ENCODE measurements at places on chromosomes 7 and 10.

GRCh38 chr10:3460420-3461128, 288.0 kb upstream of the PITRM1 start:
- DNase-seq, result no peak

DNA sequence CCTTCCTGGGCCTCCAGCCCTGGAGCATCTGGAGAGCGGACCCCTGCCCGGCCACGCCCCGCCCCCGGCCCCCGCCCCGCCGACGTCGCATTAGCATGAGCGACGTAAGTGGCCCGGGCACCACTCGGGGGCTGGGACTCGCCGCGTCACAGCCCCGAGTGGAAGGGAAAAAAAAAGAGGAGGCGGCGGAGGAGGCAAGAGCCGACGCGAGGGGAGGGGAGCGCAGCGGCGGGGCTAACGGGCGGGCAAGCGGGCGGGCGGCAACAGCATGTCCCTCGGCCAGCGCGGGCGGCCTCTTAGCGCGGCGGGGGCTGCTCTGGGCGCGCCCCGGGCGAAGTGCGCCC, at the start of gene SLC18A3:
Gene SLC18A3, plus strand, starts transcription at position 197 of the 344 bp plus-strand sequence. CDS start 431 bp downstream, outside the sequence.
- DNase-seq, result no peak

DNA sequence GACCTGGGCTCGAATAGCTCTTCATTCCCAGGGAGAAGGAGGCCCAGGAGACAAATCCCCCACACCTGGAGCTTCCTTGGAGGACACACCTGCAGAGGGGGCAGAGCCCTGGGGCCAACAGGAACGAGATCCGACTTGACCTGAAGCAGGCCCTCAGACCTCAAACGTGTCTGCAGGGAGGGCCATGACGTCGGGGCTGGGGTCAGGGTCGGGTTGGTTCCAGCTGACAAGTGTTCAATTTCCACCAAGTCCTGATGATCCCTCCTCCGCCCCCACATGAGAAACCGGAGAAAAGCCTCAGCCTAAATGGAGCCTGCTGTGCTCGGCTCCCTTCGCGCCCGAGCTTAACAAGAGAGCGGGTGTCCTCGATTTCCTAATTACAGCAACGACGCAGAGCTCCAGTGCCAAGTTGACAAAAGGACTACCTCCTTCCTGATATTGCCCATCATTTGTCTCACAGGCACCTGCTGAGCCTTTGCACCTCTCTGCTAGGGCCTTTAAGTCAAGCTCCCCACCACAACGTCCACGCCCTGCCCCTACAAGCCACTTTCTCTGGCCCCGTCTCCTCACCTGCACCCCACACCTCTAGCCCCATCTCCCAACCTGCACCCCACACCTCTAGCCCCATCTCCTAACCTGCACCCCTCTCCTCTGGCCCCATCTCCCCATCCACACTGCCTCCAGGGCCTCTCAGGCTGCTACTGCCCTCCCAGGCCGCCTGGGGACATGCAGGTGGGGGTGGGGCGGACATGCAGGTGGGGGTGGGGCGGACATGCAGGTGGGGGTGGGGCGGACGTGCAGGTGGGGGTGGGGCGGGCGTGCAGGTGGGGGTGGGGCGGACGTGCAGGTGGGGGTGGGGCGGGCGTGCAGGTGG, 519.4 kb downstream of the GLRX3 start:
- no peak for DNase-seq

DNA sequence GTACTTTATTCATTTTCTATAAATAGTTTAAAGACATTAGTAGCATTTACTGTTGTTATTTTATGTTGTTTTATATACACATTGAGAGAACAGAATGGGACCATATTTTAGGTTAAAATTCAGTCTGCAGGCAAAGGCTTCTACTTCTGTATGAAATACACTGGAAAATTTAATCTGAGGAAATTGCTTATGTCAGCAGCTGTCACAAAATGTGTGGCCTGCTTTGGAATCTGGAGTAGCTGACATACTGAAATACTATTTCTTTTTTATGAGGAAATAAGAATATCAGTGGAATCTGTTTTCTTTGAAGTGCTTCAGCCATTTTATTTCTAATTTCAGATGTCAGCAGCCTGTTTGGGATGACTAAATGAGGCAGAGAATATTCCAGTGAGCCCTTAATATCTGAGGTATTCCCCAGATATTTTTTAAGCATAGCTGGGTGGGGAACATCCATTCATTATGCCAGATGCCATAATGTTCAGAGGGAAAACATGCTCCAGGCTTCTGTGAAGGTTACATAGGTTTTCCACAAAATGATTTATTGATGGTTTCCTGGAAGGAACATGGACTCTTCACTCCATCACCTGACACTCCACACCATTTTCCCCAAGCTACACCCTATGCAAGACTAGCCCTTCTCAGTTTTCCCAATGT, 267.1 kb downstream of the ARL4A start:
- no peak for DNase-seq

GRCh38 chr7:30646154-30646553, 36.1 kb downstream of the CRHR2 start:
- DNase-seq, result no peak

DNA sequence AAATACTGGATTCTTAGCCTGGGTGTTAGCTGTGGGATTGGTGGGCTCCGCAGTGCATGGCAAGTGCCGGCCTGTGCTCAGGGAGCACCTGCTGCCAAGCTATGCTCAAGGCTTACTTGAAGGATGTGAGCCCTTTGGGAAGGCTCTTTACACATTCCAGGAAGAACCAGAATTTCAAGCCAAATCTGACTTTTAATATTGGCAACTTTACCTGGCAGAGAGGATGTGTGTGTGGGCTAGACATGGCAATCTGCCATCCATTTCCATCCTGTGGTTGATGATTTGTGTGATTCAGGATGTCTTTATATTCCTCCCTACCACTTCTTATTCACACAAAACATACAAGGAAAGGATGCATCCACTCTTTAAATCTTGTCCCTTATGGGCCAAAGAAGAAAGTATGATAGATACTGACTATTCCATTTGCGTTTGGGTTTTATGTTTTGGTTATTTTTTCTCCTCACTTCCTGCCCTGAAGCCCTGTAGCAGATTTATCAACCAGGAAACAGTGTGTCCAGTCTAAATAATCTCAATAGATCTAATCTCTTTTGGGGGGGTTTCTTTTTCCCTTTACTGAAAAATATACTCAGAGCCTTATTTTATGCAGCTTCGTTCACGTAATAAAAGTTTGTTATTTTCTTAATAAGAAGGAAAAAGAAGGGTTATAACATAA, 247.1 kb downstream of the COBL start:
- no peak for DNase-seq

GRCh38 chr7:82468435-82468834, 24.9 kb upstream of the CACNA2D1 start:
- no peak for DNase-seq

DNA sequence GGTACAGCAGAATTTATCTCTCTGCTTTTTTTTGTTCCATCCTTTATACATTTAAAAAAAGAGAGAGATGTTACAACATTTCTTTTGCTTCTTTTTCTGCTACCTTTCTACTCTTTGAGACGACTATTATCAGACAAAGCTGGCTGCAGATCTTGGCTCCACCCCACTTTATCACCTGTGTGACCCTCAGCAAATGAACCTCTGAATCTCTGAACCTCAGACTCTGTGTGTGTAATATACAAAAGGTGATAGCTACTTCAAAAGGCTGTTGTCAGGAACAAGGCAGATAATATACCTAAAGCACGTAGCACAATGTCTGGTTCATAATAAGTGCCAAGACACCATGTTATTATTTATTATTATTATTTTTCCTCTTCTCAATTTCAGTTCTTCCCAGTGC, 32.6 kb upstream of the UBE2D1 start:
- DNase-seq, result no peak

GRCh38 chr10:34193931-34194626, 621.0 kb downstream of the PARD3 start:
- DNase-seq, result no peak

DNA sequence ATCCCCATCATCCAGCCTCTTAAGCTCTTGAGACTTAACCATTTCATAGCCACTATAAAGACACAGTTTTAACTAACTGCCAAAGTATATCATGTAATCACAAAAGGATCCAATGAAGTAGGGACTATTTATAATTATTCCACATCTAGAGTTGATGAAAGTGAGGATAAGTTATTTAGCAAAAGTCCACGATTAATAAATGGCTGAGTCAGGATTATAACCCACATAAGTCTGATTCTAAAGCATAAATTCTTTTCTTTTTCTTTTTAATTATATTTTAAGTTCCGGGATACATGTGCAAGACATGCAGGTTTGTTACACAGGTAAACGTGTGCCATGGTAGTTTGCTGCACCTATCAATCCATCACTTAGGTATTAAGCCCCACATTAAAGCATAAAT, 166.1 kb downstream of the PPP1R3A start:
- no peak for DNase-seq

GRCh38 chr7:24964191-24964590, 15.8 kb downstream of the OSBPL3 start:
- no peak for DNase-seq

Data from activated naive CD4-positive, alpha-beta T cell treated with Interleukin-2 at 50 U/mL for 16 hours (primary cell).